Stimulated activated CD4-positive, alpha-beta T cell treated with anti-CD3 and anti-CD28 coated beads, Interleukin-12 subunit alpha, Interleukin-12 subunit beta, amount 100 ng/mL, for 48 hours (primary cell): ENCODE measurements at places on chromosomes 7 and 10.

DNA sequence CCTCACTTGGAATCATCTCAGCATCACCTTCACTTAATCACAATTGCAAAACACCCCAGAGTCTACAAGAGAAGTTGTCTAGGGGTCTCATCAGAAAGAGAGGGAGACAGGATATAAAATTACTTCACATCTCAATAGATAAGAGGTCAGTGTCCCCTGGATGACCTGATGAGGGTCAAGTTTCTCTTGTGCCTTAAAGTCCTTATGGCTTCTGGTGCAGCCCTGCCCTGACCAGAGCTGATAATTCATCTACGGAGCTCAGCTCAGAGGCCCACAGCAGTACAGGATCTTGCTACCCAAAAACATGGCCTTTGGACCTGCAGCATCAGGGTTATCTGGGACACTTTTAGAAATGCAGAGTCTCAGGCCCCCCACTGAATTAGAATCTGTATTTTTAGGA, 111.1 kb upstream of the GLI3 start:
- DNase-seq, result no peak

DNA sequence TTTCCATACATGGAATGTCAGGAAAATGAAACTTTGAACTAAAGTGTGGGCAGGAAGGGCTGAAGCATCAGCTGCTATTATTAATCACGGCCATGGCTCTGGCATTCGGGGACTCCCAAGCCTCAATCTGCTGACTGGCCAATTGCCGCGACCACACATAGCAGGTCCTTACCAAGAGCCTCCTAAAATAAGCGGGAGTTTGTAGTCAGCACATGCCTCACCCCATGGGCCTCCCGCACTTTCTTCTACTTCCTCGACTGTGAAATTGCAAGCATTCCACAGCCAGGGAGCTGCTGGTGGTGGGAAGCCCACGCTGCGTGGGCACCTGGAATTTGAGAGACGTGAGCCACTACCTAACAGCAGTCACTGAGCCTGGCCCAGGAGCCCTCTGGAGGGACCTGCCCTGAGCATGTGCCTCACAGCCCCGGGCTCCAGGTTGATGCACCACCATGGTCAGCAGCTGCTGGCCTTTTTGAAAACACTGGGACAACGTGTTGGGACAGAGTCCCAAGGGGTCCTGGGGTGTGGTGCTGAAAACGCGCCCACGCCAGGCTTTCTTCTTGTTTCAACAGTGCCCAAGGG, 211.4 kb downstream of the TNS3 start:
- DNase-seq, result no peak

DNA sequence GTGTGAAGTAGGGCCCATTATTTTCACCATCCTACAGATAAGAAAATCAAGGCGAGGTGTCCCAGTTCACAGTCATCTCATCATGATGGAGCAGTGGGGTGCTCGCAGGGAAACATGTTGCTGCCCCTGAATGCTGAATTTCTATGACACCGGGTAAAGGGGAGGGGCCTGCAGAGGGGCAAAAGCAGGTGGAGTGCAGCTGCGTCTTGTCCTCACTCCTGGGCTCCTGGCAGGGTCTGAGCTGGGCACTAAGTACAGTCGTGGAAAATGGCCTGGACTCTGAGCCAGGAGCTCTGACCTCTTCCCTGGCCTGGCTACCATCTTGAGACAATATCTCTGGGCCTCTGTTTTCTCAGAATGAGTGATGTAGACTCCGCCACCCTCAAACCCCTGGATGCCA, 253.1 kb upstream of the PITRM1 start:
- no peak for DNase-seq

DNA sequence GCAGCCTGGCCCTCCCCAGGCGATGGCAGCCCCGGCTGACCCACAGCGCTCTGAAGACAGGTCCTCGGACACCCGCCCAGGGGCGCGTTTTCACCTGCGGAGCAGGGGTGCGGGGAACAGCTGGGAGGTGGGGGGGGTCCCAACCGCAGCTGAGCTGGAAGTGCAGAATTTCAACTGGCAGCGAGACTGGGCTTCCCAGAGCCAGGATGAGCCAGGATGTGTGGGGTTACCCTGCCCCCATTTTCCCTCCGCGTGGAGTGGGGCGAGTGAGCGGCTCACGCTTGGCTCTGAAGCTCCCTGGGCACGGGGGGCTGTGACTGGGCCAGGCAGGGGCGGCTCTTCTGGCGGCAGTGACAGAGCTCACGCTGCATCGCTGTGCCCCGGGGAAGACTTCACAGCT, 70.2 kb downstream of the DNAJB6 start:
- no peak for DNase-seq

DNA sequence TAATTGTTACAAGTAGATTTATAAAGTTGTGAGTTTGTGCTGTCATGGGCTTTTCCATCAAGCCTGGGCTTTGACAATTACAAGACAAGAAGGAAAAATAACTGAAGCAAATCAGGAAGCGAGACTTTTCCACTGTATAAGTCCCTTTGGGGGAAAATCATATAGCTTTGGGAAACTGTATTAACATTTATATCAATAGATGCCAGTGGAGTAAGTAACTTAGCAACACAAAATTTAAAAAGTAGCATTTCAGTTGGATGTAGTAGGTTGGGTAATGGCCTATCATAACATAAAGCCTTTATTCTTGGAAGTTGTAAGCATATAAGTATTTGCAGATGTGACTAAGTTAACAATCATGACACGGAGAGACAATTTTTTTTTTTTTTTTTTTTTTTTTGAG, 931.1 kb downstream of the CNTNAP2 start:
- no peak for DNase-seq

DNA sequence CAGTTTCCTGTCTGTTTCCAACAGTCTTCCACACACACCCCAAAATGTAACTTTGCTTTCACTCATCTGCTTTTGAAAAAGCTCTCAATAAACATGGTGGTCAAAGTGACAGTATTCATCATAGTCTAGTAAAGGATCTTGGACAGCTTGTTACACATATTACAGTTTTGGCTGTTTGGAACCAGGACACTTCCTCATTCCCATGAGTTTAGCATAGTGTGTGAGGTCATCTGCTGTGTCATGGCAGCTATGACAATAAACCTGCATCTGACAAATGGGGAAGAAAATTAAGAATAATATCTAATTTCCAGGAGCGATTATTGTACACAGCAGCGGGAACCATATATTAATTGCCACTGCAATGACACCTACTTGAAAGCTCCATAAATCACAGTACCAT, 184.3 kb upstream of the SLC26A5 start:
- no peak for DNase-seq

GRCh38 chr10:70085975-70086613, 33.4 kb downstream of the MACROH2A2 start:
- no peak for DNase-seq

GRCh38 chr7:35492451-35493175, 202.3 kb downstream of the HERPUD2 start:
- DNase-seq, result no peak

DNA sequence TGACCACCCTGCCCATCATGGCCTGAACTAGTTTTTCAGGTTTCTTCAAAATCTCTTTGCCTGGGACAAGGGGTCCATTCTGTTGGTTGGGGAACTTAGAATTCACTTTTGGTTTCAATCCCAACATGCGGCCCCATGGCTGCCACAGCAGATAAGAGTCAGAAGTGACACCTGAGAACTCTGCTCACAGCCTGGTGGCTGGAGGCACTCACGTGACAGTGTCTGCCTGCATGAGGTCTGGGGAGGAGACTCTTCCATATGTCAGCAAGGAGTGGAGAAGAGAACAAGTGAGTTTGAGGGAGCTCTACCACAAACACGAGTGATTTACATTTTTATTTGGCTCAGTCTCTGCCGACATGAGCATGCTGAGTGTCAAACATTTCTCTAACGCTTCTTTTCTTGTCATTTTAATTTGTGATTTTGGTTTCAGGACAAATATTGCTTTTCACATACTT, 370.4 kb downstream of the TNS3 start:
- DNase-seq, result no peak

DNA sequence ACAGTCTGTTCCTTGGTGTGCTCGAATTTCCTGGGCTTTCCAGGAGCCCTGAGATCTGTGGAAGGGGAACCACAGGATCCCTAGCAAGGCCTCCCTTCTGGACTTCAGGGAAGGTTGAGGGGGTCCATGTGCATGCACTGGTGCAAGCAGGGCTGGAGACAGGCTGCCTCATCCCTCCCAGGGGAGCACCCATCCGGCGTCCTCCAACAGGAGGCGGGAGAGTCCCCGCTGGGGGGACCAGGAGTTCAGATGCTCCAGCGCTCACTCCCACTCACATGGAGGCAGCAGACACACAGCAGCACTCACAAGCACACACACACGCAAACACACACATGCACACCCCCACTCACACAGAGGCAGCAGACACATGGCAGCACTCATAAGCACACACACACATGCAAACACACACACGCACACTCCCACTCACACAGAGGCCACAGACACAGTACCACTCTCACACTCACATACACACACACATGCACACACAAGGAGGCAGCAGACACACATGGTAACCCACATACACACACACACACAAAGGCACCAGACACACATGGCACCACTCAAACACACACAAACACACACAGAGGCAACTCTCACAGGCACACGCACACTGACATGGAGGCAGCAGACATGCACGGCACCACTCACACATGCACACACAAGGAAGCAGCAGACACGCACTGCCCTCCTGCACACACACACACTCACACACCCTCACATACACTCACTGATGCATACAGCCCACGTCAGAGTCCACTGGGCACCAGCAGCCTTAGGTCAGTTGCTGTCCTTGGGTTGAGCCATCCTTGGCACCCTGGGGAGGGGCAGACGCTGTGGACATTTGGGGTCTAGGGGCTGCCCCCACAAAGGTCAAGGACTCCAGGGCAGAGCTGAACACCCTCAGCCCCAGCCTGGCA, 247.0 kb upstream of the PPP2R2D start:
- no peak for DNase-seq

DNA sequence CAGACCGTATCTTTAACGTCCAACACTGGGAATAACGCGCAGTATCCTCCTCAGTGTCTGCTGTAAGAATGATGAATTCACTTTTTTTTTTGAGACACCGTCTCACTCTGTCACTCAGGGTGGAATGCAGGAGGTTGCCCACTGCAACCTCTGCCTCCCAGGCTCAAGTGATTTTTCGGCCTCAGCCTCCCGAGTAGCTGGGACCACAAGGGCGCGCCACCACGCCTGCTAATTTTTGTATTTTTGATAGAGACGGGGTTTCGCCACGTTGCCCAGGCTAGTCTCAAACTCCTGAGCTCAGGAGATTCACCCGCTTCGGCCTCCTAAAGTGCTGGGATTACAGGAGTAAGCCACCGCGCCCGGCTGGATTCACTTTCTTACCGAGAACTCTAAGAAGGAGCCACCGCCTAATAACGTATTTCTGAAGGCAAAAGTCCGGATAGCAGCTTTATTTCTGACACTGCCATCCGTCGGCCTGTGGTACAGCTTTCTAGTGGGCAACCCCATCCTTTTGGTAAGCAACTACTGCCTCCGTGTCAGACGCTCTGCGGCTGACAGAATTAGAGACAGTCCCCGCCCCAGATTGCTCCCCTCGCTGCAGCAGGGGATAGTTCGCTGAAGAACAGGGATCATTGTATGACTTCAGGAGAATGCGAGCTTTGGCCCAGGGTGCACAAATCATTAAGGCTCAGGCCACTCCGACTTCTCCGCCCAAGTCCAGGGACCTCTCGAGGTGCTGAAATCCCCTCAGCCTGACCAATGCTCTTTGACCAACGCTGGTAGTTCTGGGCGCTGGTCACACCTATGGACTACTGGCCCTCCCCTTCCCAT, 662 bp downstream of the POLR3A start:
- DNase-seq, result no peak

DNA sequence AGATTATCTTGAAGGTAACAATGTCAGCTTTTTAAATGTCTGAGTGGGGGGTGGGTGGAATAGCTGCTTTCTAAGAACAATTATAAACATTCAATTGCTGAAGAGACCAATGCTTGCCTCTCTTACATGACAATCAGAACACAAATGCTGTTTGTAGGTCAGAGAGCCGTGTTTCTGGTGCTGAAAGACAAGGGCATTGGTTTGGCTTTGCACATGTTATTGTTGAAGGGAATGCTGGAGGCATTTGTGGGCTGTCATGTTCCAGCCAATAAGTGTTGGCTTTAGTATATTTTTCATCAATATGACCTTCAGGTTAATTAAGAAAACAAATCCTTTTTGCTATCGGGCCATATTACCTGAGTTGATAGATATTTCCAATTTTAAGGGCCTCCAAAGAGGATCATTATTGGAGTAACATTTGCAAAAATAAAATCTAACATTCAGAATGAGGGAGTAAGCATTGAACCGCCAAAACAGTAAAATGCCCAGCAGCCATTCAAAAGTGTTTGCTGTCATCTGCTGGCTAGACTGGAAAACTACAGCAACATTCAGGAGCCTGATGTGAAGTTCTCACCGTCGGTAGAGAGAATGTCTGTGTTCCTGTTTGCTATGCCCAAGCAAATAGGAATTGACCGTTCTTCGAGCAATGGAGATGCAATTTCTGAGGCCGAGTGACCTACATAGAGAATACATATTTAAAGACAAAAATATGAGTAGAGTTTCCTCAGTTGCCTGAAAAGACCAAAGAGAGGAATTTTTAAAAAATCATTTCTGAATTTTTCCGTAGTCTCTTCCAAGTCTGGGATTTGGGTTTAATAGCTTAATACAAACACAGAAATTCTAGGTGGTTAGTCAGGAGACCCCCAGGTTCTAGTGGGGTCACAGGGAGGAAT, 118.9 kb downstream of the APBB1IP start:
- DNase-seq, result no peak

DNA sequence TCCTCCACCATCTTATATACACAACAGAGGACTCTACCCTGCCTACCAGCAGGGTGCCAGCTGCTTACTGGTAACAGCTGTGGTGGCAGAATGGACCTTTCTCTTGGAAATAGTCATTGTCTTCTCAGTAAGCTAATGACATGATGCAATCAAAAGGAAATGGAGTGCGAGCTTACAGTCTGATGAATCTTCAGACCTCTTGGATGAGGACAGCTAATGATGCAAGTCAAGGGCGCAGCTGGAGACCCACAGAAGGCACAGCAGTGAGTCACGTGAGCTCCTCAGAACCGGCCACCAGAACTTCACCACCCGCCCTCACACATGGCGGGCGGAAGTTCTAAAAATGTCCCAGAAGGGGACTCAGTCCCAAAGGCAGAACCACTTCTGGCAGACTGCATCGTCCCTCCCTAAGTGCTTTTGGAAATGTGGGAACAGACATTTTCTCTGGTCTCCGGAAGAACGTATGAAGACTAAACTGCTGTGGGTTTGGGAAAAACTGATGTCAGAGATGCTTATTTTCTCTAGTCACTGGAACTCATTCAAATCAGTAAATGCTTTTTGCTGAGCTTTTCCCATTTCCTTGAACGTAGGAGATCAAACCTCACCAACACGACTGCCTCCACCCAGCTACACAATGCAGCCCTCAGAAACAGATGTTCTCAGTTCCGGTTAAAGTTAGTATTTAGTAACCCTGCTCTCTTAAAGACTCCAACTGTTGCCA, 96.4 kb downstream of the FAS start:
- DNase-seq, result no peak
